Posterior vena cava (tissue), 2 donors: ENCODE measurements at places on chromosomes 5 and 9. TPM values are rescaled to one million over a fixed set of nuclear protein-coding genes. Genes with fewer than 3 reads are reported as not detected.

The SLC6A19 gene
- total RNA-seq: 0.09 TPM

The DPYSL3 gene
- 418 TPM for total RNA-seq

The CEL gene
- 2.8 TPM for total RNA-seq

DNA sequence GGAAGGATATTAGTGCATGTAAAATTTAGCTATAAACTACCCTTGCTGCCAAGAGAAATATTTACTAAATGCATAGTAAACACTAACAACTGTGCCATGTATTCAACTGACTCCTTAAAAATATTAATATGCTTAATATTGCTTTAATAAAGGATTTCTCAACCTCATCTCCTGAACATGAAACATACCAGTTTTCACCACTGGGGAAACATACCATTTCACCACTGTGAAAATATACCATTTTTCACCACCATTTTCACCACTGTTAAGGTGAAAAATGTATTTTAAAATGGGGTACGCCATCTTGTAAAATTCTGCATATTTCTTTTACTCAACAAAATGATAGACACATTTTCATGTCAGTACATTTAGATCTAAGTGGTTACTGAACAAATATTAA is 4.5 kb downstream of the RAB14 start:
- DNase-seq: no peak

- no peak for DNase-seq
Measured at GRCh38 chr5:158496624-158497023, 603.1 kb downstream of the EBF1 start.

- DNase-seq: peak; percentile 79
Measured at GRCh38 chr9:93259490-93260262, 75.7 kb downstream of the WNK2 start.

- DNase-seq: no peak
Measured at GRCh38 chr5:89216606-89217005, 333.6 kb upstream of the MEF2C start.

- DNase-seq: no peak
Measured at GRCh38 chr5:53473633-53474032, 6.8 kb upstream of the FST start.

DNA sequence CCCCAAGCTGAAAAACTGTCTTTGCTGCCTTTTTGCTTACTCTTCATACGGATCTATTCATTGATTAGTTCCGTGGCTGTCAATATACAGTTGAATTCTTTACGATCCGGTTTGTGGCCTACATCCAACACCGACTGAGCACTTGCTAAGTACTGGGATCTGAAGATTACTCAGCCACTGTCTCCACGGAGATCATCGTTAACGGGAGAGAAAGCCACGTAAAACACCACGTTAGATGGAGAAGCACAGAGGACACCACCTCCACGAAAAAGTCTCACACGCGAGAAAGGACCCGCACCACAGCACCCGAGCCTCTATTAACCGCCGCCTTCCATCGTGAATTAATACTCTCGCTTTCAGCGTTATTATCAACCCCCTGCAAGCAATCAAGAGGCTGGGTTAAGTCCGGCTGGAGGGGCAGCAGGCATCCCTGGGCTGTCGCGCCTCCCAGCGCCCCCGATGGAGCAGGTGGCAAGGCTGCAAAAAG is 650 bp downstream of the ELP1 start:
- no peak for DNase-seq

DNA sequence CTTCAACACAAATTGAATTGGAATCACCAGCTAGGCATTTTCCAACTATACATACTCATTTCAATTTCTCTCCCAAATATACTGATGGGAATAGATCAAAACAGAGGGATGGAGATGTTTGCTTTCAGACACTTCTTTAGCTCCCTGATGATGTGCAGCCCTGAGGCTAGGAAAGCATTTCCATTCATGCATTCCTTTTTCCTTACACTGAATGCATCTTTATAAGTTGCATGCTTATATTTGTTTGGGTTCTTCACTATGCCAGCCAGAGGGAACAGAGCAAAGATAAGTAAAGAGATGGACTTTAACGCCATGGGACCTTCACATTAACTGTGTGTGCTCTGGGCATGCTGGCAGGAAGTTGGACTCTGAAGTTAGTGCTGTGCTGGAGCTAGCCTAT is 696.5 kb upstream of the CDH9 start:
- DNase-seq: no peak

DNA sequence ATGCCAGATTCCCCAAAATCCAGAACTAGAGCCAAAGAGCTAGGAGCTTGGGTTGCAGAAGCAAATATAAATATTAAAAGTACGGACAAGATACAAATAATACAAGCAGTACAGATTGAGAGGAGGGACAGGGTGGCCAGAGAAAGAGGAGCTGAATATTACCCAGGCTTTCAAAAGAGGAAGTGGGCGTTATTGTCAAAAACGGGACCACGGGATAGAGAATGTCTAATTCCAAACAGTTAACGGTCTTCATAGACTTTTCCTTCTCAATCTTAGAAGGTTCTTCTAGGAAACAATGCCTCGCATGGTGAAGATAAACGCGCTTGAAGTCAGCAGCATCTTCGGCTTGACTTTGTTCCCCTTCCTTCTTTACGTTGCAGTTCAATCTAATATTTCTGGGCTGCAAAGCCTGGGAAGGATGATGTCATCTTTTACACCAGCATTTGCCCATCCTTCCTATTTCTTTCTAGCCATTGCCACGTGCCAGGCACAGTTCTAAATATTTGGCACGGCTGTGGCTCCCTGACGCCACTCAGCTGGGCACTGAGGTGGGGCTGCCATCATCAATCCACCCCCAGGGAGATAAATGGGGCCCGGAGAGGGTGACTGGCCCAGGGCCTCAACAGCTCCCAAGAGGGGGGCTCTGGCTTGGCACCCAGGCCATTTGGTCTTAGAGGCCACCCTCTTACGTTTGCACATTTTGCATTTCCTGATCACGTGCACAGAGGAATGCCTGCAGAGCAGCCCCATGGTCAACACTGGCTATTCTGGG is 16.3 kb upstream of the OLFM1 start:
- peak; percentile 45 for DNase-seq
